ENCODE measurements at places on chromosomes 2 and 18.
A peak's percentile ranks its signal among the peaks of the same experiment; 100 is the strongest.

DNA sequence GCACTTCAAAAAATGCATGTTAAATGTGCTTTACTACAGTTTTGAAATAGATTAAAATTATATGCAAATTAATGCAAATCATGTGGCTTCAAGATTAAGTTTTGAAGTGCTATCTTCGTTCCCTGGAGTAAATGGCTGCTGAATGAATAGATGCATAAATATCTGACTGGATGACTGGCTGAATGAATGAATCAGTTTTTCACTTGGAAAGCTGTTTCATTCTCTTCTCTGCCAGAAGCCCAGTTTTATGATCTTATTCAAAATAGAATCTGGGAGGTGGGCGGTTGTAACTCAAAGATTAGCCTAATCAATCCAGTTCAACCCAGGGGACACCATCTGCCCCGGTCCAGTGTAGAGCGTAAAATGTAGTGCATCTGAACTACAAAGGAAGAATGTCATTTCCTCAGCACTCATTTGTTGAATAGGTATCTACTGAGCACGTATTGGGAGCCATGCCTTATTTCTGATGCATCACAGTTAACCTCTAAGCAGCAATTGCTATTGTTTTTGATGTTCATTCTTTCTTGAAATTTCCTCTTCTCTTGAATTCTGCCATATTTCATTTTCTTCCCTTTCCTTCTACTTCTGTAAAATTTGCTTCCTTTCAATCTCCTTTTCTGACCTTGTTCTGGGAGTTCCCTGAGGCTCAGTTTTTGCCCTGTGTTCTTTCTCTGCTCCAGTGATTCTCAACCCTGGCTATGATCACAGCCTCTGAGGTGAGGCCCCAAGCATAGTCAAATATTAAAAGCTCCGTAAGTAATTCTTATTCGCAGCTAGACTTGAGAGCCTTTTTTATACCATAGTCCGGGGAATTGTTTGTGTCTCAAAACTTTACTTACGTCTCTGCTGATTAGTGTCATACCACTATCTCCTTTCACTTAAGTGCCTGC, 282.7 kb downstream of the PARD3B start:
- no peak for DNase-seq

- DNase-seq: no peak
Measured at GRCh38 chr18:36374262-36374661, 76.7 kb downstream of the FHOD3 start.

- DNase-seq: no peak
Measured at GRCh38 chr2:212723226-212723625, 184.6 kb upstream of the ERBB4 start.

GRCh38 chr18:61972389-61973264, 79.8 kb upstream of the RNF152 start:
- DNase-seq: no peak

DNA sequence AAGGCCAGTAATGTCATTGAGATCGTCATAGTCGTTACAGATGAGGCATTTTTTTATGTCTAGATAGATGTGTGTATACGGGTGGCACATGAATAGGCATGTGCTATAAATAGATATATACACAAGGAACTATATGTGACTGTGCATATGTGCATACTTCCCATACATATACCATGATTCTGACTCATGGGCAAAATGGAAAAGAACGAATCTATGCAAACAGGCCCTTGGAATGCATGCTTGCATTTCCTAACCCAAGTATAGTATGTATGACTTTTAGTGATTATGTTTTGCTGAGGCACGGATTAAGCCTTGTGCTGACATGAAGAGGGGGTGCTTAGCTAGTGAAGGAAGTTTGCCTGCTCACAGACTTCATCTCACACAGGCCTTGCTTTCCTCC, 111.7 kb downstream of the BCL11A start:
- DNase-seq: no peak

DNA sequence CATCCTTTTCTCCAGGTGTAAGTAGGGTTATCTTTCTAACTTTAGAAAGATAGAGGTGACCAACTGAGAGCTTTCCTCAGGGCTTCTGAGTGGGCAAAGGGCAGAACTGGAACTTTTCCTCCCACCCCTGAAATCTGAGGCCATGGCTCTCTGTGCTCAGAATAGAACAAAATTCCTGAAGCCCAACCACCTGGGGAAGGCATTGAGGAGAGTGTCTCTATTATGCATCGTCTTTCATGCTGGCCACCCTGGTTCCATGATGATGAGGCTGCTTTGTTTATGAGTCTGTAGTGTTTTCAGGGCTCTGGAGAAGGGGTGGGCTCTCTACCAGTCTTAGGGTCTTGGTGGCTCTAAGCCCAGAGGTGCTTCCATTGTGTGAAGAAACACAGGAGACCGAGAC, 30.7 kb upstream of the IL1R1 start:
- DNase-seq: no peak

GRCh38 chr2:176710657-176711186, 441.5 kb downstream of the MTX2 start:
- no peak for DNase-seq

DNA sequence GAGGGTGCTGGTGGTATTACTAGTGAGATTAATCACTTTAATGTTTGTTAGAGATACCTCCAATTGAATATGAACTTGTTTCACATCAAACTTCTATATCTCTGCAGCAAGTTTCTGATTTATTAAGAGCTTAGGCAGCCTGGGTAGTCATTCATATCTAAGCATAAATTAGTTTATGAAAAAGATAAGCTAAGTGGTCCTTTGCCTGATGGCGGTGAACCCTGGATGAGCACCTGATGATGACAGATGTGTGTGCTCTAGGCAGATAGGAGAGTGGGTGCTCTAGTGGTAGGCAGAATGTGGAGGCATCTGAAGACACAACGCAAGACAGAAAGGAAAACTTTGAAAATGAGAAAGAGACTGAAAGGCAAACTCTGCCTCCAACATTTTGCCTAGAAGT, 5.0 kb downstream of the FKBP7 start:
- no peak for DNase-seq

DNA sequence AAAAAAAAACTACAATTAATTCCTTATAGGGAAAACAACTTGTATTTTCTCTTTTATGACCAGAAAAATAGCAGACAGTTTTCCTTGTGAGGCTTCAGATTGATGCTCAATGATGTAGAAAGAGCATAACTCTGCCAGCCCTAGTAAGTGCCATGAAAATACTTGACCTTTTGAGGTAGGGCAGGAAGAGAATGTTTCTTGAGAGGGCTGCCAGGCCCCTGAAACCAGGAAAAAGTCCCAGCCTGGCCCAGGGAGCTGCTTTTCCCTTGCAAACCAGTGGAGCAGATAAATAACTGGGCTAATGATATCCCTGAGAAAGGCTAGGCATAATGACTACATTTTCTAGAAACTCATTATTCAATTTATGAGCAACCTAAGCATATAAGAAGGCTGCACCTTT, 126.8 kb downstream of the SLC8A1 start:
- no peak for DNase-seq

DNA sequence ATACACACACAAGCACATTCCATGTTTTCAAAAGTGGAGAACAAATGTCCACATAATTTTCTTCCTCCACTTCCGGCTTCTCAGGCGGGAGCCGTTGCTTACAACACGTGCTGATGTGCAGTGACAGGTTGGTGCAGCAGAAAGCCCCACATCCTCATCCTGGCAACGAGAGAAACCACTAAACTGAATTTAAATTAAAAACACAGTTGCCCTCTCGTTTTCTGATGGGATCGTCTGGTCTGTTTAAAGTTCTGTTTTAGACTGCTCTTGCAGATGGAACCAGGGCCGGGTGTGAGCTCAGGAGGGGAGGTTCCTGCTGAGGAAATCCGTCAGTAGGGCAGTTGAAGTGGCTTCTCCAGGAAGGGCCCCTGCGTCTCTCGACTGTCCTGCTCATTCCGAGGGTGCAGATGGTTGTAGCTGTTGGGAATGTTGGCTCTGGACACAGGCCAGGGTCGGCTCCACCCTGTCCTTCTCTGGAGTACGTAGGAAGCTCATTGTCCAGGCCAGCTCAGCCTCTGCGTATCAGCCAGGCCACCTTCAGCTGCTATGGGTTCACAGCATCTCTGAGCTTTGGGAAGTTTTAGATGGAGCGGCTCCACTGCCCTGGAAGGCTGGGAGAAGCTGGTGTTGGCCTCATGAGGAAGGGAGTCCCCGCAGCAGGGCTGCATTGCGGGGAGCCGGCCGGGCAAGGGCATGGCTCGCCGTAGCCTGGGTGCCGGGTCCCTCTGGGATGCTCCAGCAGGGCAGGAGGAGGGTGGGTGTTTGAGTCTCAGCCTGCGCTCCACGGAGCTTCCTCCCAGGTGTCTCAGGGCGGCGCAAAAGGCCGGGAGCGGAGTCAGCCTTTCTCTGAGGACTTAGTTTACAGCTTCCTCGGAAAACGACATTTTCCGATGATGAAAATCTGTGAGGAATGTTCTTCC, 58.3 kb downstream of the NFATC1 start:
- DNase-seq: peak; percentile 36

- no peak for DNase-seq
Measured at GRCh38 chr2:171482308-171482707, 40.0 kb upstream of the CYBRD1 start.

GRCh38 chr2:154324601-154325000, 373.9 kb upstream of the KCNJ3 start:
- no peak for DNase-seq

GRCh38 chr2:126771501-126772195, 115.7 kb downstream of the GYPC start:
- DNase-seq: no peak

- no peak for DNase-seq
Measured at GRCh38 chr2:69817729-69818501, 11.5 kb upstream of the GMCL1 start.

GRCh38 chr18:67969458-67969857, 452.9 kb upstream of the DSEL start:
- no peak for DNase-seq

- DNase-seq: no peak
Measured at GRCh38 chr2:118322406-118322805, 234.1 kb downstream of the INSIG2 start.

GRCh38 chr2:5561006-5561405, 131.2 kb upstream of the SOX11 start:
- peak; percentile 77 for DNase-seq

- DNase-seq: no peak
Measured at GRCh38 chr2:53173698-53174455, 593.7 kb upstream of the CHAC2 start.

- no peak for DNase-seq
Measured at GRCh38 chr2:31275976-31276375, 42.0 kb downstream of the EHD3 start.

- no peak for DNase-seq
Measured at GRCh38 chr2:36658277-36658748, 38.2 kb upstream of the VIT start.

- DNase-seq: no peak
Measured at GRCh38 chr2:168034616-168035015, 212.8 kb downstream of the STK39 start.

GRCh38 chr18:46497129-46497528, 159.9 kb downstream of the LOXHD1 start:
- DNase-seq: no peak

DNA sequence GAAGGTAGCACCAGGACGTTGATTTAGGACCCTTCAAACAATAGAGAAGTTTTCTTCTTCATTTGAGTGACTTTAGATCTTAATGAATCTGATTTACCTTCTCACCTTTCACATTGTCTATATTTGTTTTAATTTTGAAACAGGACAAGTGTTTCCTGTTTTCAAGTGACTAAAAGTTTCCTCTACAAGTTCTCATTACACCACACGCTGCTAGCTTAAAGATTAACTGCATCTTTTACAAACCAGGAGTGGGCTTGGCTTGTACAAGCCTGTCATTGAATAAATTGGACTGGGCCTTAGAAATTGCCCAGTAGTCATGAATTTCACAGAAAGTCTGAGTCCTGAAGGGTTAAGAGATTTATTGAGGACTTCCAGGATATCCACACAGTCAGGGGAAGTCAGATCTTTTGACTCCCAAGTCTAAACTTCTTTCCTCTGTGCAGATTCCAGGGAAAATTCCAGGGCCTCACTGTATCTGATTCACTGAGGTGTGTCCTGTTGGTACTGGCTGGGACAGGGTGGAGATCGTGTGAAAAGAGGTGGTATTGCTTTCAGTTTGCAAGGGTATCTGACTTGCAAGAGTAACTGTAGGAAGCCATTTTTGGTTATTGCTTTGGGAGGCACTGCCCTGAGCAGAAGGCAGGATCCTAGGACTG, 3.4 kb downstream of the SGPP2 start:
- DNase-seq: no peak

- no peak for DNase-seq
Measured at GRCh38 chr2:16311521-16312440, 353.9 kb downstream of the CYRIA start.

- DNase-seq: no peak
Measured at GRCh38 chr2:88811233-88811632, 119.8 kb downstream of the RPIA start.

- no peak for DNase-seq
Measured at GRCh38 chr18:56382541-56382940, 255.9 kb downstream of the TXNL1 start.

DNA sequence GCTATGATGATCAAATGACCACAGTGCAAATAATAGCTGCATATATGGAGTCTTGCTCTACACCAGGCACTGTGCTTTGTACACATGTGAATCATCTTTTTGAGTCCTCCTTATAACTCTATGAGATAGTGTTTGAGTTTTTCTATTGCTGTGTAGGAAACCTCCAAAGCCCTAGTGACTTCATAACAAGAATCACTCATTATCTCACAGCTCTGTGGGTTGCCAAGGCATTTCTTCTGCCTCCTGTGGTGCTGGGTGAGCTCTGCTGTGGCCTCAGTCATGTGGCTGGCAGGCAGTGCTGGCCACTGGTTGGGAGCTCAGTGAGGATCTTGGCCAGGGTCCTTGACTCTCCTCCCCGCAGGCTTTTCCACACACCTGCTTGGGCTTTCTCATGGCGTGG, 153.4 kb downstream of the CAPN13 start:
- DNase-seq: no peak

DNA sequence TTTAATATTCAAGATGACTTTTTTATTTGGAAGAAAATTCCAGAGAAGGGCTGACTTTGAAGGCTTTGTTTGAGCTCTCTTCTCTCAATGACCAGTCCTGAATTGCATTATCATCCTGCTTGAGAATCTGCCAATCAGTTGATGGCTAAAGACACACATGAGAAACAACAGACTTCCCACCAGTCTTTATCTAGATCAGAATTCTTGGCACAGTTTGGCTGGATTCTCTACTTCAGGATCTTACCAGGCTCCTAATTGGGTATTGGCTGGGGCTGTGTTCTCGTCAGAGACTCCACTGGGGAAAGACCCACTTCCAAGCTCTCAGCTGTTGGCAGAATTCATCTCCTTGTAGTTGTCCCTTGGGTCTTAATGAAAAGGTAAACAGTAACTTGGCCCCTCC, 86.0 kb downstream of the WDSUB1 start:
- DNase-seq: no peak

GRCh38 chr2:39508198-39508597, 71.1 kb upstream of the MAP4K3 start:
- DNase-seq: no peak

GRCh38 chr18:11885278-11885947, 22.7 kb downstream of the MPPE1 start:
- DNase-seq: no peak

- no peak for DNase-seq
Measured at GRCh38 chr2:182166406-182166805, 180.8 kb downstream of the PPP1R1C start.

- no peak for DNase-seq
Measured at GRCh38 chr18:36593001-36593400, 235.8 kb downstream of the TPGS2 start.

- DNase-seq: peak; percentile 15
Measured at GRCh38 chr2:133326652-133327397, 241.4 kb downstream of the NCKAP5 start.

GRCh38 chr2:117980783-117981676, 32.8 kb downstream of the CCDC93 start:
- DNase-seq: no peak

GRCh38 chr2:190382851-190383250, 25.3 kb upstream of the MFSD6 start:
- DNase-seq: peak; percentile 12

GRCh38 chr2:189253836-189254235, 74.3 kb upstream of the COL5A2 start:
- no peak for DNase-seq
